ENCODE measurements at places on chromosomes 16 and 17.

DNA sequence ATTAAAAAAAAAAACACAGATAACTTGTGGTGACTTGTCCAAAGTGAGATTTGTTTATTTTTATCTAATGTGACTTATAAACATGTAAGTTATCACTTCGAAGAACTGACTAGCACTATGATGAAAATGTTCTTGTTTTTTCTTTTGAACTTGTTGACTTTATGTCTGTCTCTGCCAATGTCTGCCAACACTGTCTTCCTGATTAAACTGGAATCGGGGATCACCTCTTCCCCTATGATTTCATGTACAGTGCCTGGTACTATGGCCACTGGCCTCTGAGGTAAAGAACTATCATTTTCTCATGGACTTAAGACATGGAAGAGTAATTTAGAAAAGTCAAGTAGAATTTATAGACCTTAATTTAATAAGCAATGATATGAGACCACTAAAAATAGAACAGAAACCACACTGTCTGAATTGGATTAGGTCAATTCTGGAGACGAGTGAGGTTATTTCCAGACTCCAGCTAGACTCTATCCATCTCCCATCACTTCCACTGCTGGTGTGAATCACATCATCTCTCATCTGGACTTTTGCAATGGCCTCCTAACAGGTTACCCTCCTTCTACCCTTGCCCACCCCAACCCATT, 8.9 kb downstream of the C17orf78 start:
- H3K4me1 ChIP-seq, result no peaks in the 10 kb centered on the region
- no peaks in the 10 kb centered on the region for H3K27me3 ChIP-seq
- no peak overlapping the region for H3K4me3 ChIP-seq

DNA sequence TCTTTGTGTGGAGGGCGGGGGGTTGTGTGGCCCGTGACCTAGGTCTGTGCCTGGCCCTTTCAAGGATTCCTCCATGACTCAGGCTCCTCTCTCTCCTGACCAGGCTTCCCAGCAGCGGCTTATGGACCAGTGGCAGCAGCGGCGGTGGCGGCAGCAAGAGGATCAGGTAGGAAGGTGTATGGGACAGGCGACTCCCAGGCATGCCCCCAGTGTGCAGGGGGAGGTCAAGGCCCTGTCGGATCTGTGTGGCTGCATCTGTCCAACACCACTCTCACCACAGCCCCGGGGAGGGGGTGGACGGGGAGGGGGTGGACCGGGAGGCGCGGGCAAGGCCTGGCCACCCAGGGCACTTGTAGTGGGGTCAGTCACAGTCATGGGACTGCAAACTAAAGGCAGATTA, 93.1 kb downstream of the CCDC182 start:
- no peaks in the 10 kb centered on the region for H3K36me3 ChIP-seq
- no peaks in the 10 kb centered on the region for H3K27me3 ChIP-seq
- H3K4me3 ChIP-seq, result no peak overlapping the region
- DNase-seq, result no peak
- H3K4me1 ChIP-seq, result peaks cover 13% of the 10 kb centered on the region
- no peak overlapping the region for H3K27ac ChIP-seq

GRCh38 chr17:73420897-73421296, 109.1 kb upstream of the CDC42EP4 start:
- H3K4me3 ChIP-seq, result no peak overlapping the region
- H3K27me3 ChIP-seq, result no peaks in the 10 kb centered on the region
- no peaks in the 10 kb centered on the region for H3K36me3 ChIP-seq
- no peaks in the 10 kb centered on the region for H3K4me1 ChIP-seq

GRCh38 chr17:83055911-83056582, 23.4 kb upstream of the METRNL start:
- no peaks in the 10 kb centered on the region for H3K4me1 ChIP-seq
- H3K27me3 ChIP-seq, result no peaks in the 10 kb centered on the region
- no peaks in the 10 kb centered on the region for H3K36me3 ChIP-seq
- H3K27ac ChIP-seq, result no peak overlapping the region

DNA sequence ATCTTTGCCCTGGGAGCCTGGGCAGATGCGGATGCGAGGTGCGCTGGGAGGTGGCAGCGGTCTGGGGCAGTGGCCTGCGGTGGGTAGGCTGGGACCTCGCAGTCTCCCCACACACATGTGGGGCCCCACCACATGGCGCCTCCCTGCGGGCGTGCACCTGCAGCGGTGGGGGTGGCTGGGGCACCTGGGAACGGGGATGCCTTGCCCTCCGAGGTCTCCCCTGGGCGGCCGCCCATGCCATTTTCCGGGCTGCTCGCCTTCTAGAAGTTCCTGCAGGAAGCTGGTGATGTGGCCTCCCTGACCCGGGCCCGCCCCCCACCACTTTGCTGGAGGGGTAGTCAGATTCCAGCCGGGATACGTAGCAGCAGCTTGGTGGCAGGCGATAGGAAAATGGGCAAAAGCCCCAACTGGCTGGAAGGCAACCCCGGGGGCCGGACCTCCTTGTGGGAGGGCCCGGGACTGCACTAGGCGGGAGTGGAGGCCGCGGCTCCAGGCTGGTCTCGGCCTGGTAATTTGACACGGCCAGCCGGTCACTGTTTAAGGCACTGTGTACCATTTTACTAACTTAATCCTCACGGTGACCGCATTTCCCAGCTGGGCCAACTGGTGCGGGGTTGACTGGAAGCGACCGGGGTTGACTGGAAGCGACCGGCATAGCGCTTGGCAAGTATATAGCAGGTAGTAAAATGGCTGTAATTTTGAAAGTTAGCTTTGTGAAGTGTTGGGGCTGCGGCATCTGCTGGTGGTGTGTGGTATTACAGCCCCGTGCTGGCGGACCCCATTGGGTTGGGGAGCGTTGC, 38.5 kb downstream of the IGF2BP1 start:
- H3K27me3 ChIP-seq, result no peaks in the 10 kb centered on the region
- peaks cover 4% of the 10 kb centered on the region for H3K4me1 ChIP-seq
- H3K36me3 ChIP-seq, result peaks cover 15% of the 10 kb centered on the region
- peak; percentile 86 for DNase-seq
- H3K4me3 ChIP-seq, result no peak overlapping the region
- peak overlapping the region; percentile 36 for H3K27ac ChIP-seq

DNA sequence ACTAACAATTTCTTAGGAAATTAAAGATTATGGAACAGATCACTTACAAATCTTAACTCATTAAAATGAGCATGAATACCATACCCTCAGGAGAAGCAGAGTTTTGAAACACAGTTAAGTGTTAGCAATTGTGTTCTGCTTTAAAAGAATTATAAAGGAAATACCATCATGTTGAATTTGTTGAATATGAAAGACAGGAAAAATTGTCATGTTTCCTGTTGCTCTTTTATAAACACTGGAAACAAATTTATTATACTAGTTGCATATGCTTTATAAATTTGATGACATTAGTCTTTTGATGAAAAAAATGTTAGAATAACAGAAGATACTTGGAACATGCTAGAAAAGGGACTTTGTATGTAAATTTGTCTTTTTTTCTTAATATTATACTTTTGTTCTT, 59.7 kb downstream of the VMP1 start:
- no peaks in the 10 kb centered on the region for H3K4me1 ChIP-seq
- DNase-seq, result no peak
- no peaks in the 10 kb centered on the region for H3K27me3 ChIP-seq
- no peak overlapping the region for H3K27ac ChIP-seq

GRCh38 chr16:71784093-71784492, 24.5 kb downstream of the AP1G1 start:
- H3K27me3 ChIP-seq, result no peaks in the 10 kb centered on the region
- DNase-seq, result no peak
- H3K36me3 ChIP-seq, result peaks cover 2% of the 10 kb centered on the region
- H3K4me1 ChIP-seq, result no peaks in the 10 kb centered on the region

GRCh38 chr17:73553311-73553710, 90.9 kb downstream of the SDK2 start:
- no peak overlapping the region for H3K4me3 ChIP-seq
- no peaks in the 10 kb centered on the region for H3K36me3 ChIP-seq
- DNase-seq, result no peak
- no peak overlapping the region for H3K27ac ChIP-seq
- H3K27me3 ChIP-seq, result no peaks in the 10 kb centered on the region

GRCh38 chr17:37051833-37052232, 103.1 kb downstream of the AATF start:
- H3K4me3 ChIP-seq, result no peak overlapping the region
- DNase-seq, result no peak
- no peak overlapping the region for H3K27ac ChIP-seq
- H3K36me3 ChIP-seq, result peaks cover 2% of the 10 kb centered on the region
- no peaks in the 10 kb centered on the region for H3K4me1 ChIP-seq
- H3K27me3 ChIP-seq, result no peaks in the 10 kb centered on the region

DNA sequence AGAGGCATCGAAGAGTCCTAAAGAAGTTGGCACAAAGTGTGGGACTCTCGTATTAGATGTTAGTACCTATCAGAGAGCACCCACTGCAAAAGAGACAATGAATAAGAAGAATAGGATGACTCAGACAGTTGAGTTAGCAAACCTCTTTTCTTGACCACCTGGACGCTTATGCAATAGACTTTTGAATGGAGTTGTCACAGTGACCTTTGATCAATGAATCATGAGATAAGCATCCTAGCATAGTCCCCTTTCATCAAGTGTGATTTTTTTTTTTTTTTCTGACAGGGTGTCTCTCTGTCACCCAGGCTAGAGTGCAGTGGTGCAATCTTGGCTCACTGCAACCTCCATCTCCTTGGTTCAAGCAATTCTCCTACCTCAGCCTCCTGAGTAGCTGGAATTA, 1417.9 kb upstream of the GOT2 start:
- no peaks in the 10 kb centered on the region for H3K27me3 ChIP-seq
- no peak for DNase-seq
- no peaks in the 10 kb centered on the region for H3K4me1 ChIP-seq
- H3K36me3 ChIP-seq, result no peaks in the 10 kb centered on the region

DNA sequence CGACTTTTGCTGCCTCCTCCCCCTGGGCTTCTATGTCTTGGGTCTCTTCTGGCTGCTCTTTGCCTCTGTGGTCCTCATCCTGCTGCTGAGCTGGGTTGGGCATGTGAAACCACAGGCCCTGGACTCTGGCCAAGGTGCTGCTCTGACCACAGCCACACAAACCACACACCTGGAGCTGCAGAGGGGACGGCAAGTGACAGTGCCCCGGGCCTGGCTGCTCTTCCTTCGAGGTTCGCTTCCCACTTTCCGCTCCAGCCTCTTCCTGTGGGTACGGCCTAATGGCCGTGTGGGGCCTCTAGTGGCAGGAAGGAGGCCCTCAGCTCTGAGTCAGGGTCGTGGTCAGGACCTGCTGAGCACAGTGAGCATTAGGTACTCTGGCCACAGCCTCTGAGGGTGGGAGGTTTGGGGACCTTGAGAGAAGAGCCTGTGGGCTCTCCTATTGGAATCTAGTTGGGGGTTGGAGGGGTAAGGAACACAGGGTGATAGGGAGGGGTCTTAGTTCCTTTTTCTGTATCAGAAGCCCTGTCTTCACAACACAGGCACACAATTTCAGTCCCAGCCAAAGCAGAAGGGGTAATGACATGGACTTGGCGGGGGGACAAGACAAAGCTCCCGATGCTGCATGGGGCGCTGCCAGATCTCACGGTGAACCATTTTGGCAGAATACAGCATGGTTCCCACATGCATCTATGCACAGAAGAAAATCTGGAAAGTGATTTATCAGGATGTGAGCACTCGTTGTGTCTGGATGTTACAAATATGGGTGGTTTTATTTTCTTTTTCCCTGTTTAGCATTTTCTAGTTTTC, 2.3 kb downstream of the GP1BA start:
- H3K4me1 ChIP-seq, result peaks cover 3% of the 10 kb centered on the region
- peak; percentile 77 for DNase-seq
- no peak overlapping the region for H3K4me3 ChIP-seq
- no peaks in the 10 kb centered on the region for H3K36me3 ChIP-seq
- no peaks in the 10 kb centered on the region for H3K27me3 ChIP-seq
